Hematopoietic multipotent progenitor cell treated with erythropoietin and hydrocortisone succinate and interleukin-3 and kit ligand, for 6 days (in vitro differentiated cells): ENCODE measurements at places on chromosomes 1 and 21.

GRCh38 chr1:225559326-225559725 is 93.6 kb downstream of the ENAH start:
- DNase-seq = no peak

- DNase-seq = no peak
Measured at GRCh38 chr1:25356441-25356840, 18.3 kb downstream of the TMEM50A start.

DNA sequence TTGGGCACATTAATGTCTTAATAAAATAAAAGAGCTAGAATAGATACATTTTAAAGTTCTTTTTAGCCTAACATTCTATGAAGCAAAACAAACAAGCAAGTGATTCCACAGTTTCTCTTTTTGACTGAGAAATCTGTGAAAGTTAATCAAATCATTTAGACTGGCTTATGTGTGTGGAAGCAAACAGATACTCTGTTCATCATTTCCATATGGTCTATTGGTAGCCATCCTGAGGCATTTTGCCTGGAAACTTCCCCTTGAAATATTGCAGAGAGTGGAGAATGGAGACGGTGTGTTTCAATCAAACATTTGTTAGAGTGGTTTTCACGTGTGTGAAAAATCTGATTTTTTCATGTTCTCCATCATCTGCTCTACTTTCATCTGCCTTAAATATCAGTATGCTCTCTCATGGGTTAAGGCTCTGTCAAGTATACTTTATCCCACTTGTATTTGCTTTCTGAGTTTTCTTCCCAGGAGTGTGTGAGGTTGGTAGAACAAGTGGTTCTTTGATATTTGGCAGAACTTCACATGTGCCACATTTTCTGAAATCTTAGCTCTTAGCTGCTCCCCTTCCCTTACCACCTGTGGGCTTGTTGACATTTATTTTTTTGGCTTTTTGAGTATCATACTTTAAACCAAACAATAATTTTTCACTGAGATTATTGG is 139.1 kb upstream of the PTGFR start:
- no peak for DNase-seq

GRCh38 chr1:116164150-116164549 is 53.0 kb downstream of the MAB21L3 start:
- DNase-seq = no peak

- peak; percentile 42 for DNase-seq
Measured at GRCh38 chr1:1318131-1318652, 6.3 kb downstream of the INTS11 start.

DNA sequence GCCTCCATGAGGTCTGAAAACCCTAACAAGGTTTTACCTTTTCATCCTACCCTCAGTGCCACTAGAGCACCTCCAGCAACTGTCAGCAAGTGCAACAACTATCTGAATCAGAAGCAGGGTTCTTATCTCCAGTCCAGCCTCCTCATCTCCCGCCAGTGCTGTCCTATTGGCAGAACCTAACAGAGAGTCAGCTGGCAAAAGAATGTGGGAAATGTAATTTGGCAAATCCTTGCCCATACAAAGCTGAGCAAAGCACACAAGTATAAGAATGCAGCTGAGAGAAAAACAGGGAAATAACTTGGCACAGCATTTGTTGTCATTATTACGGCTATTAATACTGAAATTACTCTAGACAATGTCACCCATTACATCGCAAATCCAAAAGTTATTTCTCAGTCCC is 124.2 kb downstream of the ATP6V1G3 start:
- no peak for DNase-seq
